ENCODE measurements at places on chromosomes 7 and 10.

- DNase-seq: no peak
These were observed 15.6 kb downstream of the PDAP1 start for GRCh38 chr7:99392659-99393354.

DNA sequence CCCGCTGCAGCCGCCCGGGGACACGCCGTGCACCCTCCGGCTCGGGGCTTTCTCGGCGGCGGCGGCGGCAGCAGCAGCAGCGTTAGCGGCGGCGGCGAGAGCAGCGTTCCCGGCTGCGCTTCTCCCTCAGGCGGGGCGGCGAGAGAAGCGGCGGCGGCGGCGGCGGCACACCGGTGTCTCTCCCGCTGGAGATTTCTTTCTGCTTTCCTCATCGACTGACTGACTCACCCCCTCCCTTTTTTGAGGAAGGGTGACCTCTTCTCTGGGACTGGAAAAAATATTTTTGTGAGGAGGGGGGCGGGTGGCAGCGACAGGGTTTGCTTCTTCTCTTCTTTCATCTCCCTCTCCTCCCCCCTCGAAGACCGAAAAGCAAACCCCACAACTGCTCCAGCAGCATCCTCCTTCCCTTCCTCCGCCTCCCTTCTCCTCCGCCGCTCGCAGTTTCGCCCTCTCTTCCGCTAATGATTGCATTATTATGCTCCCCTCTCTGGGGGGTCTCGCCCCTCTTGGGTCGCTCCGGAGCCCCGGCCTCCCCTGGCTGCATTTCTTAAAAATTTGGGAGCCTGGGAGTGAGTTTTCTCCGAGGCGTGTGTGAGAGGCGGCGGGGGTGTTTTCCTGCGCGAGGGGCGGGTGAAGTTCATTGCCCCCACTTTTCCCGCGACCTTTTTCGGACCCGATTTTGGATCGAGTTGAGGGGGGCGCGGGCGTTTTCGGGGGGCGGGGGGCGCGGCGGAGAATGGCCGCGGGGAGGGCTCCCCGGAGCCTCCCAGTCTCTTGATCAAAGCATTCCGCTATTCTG, 411 bp downstream of the AUTS2 start:
- no peak for DNase-seq

DNA sequence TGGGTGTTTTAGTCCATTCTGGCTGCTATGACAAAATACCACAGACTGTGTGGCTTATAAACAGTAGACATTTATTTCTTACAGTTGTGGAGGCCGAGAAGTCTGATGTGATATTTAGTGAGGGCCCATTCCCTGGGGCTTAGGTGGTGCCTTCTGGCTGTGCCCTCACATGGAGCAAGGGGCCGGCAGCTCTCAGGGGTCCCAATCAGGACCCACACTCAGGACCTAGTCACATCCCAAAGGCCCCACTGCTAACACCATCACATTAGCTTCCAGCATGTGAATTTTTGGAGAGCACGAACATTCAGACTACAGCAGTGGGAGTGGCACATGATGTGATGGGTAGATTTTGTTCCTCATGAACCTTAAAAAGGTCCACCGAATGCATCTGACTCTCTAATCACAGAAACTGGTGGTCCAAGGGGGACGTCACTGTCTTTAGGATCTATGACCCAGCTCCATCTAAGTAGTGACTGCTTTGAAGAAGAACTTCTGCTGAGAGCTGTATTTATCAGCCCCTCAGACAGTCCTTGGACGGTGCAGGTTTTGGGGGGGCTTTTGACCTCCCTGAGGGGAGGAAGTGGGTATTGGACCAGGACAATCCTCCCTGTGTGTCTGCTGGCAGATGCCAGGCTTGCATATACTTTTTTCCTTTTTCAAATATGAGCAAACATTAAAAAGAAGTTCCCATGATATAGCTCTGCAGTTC, 154.5 kb upstream of the ZNF32 start:
- no peak for DNase-seq

DNA sequence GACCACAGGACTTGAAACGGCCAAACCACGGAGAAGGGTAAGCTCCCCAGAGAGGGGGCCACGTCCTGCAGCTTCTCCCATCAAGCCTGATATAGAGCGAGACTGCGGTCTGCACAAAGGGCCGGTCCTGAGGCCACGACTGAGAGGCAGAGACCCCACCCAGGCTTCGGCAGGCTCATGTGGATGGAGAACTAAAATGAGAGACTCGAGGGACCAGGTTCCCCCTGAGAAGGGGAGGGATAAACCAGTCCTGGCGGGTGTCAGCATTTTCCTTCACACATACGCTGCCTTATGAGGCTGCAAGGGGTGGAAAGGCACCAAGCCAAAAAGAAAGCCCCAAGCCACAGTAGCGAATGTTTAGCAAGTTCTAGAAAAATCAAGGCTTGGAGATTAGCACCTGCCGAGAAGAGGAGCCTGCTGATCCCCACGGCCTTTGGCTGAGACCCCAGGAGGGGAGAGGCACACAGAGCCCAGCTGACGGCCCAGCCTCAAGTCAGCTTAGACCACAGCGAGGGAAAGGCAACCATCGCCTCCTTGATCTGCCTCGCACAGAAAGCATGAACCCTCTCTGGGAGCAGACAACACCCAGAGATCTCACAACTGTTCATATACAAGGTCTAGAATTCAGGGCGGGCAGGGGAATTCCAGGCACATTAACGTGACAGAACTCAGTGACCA, 92.6 kb upstream of the RNF32 start:
- no peak for DNase-seq

DNA sequence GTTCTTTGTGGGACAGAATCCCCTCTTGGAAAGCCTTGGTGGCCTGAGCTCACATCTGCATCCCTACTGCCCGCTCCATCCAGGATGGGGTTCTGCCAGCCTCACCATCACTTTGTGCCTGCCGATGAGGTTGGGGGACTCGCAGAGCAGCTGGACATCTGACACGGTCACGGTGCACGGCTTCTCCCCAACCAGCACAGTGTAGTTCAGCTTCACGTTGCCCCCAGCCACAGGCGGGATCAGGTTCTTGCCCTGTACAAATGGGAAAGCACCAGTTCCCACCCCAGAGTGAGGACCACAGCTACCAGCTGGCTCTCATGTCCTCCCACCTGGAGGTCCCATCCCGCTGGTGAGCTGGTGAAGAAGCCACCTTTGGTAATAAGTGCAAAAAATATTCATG, 395.8 kb downstream of the PLXNA4 start:
- no peak for DNase-seq

GRCh38 chr7:123666492-123666891, 10.8 kb downstream of the LMOD2 start:
- DNase-seq: no peak

DNA sequence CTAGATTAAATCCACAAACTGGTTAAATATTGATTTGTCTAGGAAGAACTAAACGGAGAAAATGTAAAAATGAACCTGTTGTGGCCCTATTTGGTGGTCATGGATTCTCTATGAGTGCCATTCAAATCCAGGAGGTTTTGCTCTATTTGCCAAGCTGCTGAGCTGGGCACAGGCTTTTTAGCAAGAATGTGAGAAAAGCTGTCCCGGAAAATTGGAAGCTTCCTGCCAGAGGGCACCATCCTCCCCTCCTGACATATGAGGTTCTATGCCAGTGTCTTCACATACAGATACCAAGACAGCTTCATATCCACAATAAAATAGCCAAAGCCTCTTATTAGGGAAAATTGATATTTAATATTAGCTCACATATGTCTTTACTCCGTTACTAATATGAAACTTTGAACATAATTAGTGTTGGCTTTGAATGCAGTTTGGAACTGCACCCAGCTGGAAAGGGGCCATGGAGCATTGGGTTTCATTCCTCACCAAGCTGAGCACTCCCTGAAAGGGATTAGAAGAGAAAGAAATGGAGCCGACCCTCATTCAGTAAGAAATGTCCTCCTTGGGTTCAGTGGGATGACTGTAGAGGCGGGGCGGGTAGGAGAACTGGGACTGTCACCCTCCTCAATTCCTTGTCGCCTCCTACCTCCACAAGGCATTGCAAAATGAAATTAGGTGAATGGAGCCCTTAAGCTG, 47.8 kb downstream of the NRCAM start:
- no peak for DNase-seq

GRCh38 chr7:36284456-36285090, 105.1 kb upstream of the ANLN start:
- no peak for DNase-seq

GRCh38 chr7:138813945-138814344, 15.9 kb upstream of the ATP6V0A4 start:
- no peak for DNase-seq

- DNase-seq: no peak
These were observed 32.0 kb upstream of the MKI67 start for GRCh38 chr10:128158021-128158795.

GRCh38 chr10:49379596-49380410, 16.1 kb downstream of the DRGX start:
- DNase-seq: peak; percentile 16

DNA sequence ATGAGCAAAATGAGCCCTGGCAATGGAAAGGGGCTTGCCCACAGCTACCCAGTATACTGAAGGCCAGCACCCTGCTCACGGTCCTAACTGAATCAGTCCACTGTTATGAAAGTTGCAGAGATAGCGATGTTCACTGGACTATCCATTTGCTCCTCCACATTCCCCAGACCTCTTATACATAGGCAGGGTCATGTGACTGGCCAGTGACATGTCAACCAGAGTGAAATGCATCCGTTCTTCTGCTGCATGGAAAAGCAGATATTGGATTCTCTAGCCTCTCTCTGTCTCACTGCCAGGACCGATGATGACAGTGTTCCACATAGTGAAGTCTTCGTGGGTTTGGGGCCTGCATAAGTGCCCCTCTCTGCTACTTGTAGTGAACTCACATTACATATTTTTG, 503.4 kb downstream of the RPS24 start:
- no peak for DNase-seq

DNA sequence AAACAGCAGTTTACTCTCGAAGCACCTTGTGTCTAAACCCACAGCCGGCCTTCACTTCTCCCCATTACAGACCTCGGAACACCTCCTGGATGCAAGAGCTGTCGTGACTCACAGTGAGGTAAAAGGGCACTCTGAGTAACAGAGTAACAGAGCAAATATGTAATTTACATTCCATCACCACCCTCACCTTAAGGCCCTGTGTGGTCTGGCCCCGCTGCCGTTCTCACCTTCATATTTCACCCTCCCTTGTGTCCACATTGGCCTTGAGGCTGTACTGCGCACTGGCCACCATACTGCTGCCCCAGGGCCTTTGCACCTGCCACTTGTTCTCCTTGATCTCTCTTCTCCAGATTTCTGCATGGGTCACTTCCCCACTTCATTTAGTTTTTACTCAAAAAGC, 12.6 kb downstream of the FFAR4 start:
- DNase-seq: peak; percentile 34

DNA sequence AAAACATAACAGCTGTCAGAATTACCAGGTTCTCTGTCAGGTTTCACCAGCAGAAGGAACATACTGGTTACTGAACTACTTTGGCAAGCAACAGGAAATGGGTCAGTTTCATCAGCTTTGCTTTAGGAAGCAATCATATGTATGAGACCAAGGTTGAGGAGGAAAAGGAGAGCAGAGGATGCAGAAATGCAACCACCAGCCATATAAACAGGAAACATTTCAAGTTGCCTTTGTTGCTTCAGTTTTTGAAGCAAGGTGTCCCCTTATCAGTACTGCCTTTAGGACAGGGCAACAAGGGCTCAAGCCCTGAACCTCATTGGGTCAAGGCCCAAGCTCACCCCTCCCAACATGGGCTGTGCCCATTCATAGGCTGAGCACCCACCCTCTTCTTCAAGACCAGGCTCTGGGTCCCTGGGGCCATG, 10.2 kb downstream of the HIPK2 start:
- no peak for DNase-seq

- DNase-seq: no peak
These were observed 121.4 kb upstream of the PHYHIPL start for GRCh38 chr10:59055045-59055444.

GRCh38 chr10:90579602-90580242, 278.1 kb downstream of the HTR7 start:
- DNase-seq: peak; percentile 61

DNA sequence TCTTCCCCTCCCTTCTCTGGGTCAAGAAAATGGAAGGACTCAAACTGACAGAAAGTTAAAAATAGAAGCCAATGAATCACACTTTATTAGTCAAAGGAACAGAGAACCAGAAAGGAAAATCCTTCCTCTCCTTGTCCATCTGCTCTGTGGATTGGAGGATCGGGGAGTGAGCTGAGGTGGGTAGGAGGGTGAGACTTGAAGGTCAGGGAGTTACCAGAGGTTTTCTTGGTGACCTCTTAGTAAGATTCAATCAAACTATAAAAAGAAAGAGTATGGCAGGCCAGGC, 12.2 kb downstream of the TLX1 start:
- no peak for DNase-seq

- no peak for DNase-seq
These were observed 26.2 kb upstream of the ZNF467 start for GRCh38 chr7:149799397-149800168.

GRCh38 chr7:101990811-101991418, 173.5 kb downstream of the CUX1 start:
- DNase-seq: no peak

DNA sequence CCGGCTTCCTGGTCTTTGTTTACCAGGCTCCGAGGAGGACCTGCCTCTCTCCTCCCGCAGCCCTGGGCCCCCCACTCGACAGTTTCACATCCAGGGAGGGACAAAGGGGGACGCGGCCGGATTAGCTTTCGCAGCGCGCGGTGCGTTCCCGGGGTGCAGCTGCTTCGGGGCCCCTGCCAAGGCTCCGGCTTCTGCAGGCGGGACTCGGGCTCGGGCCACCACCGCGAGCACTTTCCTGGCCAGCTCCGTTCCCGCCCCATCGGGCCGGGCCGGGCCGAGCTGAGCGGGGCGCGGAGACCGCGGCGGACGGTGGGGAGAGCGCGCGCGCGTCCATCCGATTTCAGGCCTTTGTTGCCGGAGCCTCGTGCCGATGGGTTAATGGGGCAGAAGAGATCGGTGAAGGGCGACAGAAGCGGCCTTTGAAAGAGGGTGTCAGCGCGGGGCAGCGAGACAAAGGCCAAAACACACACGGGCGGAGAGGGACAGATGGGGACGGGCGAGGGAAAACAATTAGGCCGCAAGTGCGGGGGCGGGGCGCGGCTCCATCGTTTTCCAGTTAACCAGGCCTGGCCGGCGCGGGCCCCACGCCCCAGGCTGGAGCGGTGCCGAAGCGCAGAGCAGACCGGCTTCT, 8.5 kb upstream of the UNCX start:
- DNase-seq: no peak

GRCh38 chr10:70465832-70466231, 12.7 kb upstream of the PALD1 start:
- no peak for DNase-seq

DNA sequence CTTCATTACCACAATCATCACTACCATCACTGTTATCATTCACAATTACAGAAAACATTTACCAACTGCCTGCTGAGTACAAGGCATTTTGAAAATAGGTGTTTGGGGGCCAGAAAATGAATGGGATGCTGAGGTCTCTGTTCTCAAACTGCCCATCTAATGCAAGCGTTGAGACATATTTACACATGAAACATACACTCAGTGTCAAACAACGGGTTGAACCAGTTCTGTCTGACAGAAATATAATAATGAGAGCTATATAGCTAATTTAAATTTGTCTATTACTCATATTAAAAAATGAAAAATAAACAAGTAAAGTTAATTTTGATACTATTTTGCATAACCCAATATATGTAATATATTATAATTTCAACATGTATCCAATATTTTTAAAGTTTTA, 303.1 kb downstream of the KCNMA1 start:
- DNase-seq: no peak
